ENCODE measurements at places on chromosomes 2 and 18. TPM values are rescaled to one million over a fixed set of nuclear protein-coding genes. Genes with fewer than 3 reads are reported as not detected.

MTHFD2 gene
- total RNA-seq: 25.0 TPM

PFN4 gene
- total RNA-seq: not detected

DNA sequence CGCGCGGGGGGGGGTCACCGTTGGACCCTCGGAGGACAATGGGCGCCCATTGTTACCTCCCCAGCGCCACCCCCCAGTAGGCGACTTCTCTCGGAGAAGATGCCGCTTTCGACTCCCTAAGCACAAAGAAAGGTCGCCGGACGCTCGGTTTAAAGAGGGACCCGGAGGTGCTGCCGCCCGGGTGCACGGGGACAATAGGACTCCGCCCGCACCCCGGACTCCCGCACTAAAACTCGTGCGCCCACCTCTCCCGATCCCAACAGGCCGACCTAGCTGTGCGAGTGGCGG, 318 bp upstream of the CDC42EP3 start:
- no peaks in the 10 kb centered on the region for H3K27me3 ChIP-seq
- H3K36me3 ChIP-seq: peaks cover 5% of the 10 kb centered on the region
- H3K27ac ChIP-seq: peak overlapping the region; percentile 85
- DNase-seq: no peak
- H3K4me1 ChIP-seq: peaks cover 40% of the 10 kb centered on the region

GRCh38 chr2:167863377-167863776, 384.0 kb downstream of the STK39 start:
- no peak overlapping the region for H3K4me3 ChIP-seq
- no peaks in the 10 kb centered on the region for H3K27me3 ChIP-seq

- peaks cover 32% of the 10 kb centered on the region for H3K4me1 ChIP-seq
- peak; percentile 67 for DNase-seq
- peaks cover 16% of the 10 kb centered on the region for H3K36me3 ChIP-seq
- no peaks in the 10 kb centered on the region for H3K27me3 ChIP-seq
- H3K4me3 ChIP-seq: no peak overlapping the region
Observed at GRCh38 chr2:237744613-237745249, 53.8 kb upstream of the RBM44 start.

EIPR1 gene
- total RNA-seq: 20.4 TPM

Measured in CD4-positive, alpha-beta memory T cell (primary cell).